ENCODE measurements at places on chromosomes 13 and 19.
A peak's percentile ranks its signal among the peaks of the same experiment; 100 is the strongest.

DNA sequence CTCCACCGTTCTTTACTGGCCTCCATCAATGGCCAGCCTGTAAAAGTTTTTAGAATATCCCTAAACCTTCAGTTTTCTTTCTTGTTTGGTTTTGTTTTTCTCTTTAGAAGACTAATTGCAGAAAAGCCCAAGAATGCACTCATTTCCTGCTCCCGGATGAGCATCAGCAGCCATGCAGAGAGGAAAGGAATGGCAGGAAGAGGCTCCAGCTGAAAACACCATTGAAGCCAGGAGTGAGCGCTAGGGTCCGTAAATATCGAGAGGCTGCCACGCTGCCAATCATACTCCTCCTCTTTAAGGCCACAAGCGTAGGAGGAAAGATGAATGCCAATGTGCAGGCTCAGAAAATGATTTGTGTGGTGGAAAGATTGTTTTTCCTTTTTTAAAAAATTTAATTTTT lies 57.4 kb upstream of the UBE2L5 start:
- no peak for DNase-seq

DNA sequence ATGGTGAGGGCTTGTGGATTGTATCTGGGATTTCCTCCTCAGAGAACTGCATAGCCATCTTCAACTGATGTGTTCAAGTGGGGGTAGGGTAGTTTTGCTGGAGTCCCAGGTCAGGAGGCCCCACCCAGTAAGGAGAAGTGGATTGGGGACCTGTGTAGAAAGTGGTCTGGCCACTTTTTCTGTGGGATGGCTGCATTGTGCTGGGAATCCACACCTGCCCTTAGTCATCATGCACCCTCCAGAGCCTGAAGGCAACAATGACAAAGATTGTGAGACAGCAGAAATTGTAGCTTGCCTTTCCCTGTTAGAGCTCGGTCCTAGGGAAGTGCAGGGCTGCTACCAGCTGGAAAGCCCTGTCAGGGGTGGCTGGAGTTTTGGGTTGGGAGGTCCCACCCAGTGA lies 255.4 kb downstream of the NDFIP2 start:
- DNase-seq = no peak

DNA sequence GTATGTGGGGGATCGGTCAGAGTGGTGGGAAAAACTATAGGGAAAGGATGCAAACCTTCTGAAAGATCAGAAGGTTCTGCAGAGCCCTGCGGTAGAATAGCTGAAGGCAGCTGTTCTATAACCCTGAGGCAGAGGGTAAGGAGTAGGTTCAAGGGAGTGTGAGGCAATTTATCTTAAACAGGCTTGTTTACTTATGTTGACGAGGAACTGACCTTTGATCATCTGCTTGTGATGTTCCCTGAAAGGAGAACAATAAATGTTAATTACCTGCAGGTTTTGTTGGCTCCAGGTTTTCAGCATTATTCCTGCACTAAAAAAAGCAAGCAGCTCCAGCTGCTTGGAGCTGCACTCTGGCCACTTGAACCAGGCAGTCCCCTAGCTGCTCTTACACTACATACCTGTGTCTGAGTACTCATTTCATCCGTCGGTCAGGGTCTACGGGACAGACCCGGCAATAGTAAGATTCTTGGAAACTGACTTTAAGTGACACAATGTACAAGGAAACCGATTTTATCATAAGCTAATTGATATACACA lies 202.1 kb downstream of the TBC1D4 start:
- no peak for DNase-seq

DNA sequence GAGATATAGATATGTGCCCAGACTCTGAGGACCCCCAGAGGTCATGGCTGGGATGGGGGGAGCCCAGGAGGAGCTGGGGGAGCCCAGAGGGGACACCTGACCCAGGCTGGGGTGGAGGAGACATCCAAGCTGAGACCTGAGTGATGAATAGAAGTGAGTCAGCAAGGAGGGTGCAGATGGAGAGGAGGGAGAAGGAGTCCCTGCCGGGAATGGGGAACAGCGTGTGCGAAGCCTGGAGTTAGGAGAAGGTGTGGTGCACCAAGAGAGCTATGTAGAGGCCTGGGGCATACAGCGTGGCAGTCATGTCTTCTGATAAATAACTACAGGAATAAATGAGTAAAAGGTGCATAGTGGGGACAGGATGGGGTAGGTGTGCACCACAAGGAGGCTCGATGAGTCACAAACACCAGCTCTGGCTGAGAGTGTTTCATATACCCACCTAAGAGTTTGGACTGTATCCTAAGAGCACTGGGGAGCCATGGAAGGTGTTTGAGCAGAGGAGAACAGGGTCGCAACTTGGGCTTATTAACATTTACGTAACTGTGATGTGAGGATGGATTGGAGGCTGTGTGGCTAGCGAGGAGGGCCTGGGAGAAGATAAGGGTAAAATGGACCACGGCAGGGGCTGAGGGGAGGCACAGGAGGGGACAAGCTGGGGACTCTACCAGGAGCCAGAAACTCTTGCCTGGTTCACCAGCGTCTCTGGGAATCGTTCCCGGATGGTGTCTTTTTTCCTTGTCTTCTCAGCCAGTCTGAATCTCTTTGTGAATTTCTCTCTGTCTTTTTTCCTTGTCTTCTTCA lies 1.4 kb downstream of the CEACAM18 start:
- DNase-seq = no peak

DNA sequence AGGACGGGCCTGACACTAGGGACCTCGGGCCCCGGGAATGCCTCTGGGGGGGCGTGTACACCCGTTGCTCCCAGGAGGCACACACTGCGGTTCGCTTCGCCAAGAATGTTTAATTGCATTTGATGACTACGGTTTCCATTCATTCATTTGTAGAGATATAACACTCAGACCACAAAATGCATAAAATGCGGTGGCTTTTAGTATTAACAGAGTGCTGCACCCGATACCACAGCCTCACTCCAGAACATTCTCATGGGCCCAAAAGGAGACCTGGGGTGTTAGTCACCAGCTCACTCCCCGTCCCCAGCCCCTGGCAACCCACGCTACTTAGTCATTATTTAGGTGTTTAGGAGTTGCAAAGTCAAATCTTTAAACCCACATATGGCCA lies 21.8 kb downstream of the HCN2 start:
- peak; percentile 56 for DNase-seq

DNA sequence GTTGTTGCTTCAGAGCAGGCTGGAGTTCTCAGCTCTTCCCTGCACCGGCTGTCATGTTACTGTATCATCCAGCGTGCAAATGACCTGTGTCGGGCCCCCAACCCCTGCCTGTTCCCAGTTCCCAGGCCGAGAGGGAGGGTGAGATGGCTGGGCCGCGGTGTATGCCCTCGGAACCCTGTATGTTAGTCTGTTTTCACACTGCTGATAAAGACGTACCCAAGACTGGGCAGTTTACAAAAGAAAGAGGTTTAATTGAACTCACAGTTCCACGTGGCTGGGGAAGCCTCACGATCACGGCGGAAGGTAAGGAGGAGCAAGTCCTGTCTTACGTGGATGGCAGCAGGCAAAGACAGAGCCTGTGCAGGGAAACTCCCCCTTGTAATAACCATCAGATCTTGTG lies 10.9 kb downstream of the TMEM255B start:
- DNase-seq = no peak

DNA sequence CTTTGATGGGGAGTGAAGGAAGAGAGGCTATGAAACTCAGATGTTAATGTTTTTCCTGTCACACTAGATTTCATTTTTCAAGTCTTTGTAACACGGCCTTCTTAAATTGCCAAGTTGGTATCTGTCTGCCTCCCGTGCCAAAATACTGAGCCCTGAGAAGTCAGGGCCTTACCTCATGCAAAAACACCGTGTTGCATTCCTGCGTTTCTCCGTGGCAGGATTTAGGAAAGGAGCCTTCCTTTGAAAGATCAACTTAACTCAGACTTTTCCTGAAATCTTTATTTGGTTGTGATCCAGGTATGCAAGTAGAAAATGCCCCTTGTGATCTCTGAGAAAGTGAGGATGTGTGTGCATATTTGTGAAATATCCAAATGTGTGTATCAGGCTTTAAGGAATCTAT lies 1291.0 kb upstream of the SLC10A2 start:
- DNase-seq = no peak

GRCh38 chr13:35874704-35875103 lies 256.5 kb downstream of the DCLK1 start:
- no peak for DNase-seq

GRCh38 chr19:55442372-55442961 lies 633 bp downstream of the SHISA7 start:
- DNase-seq = peak; percentile 15

GRCh38 chr19:50401605-50402450 lies 16.9 kb upstream of the SPIB start:
- DNase-seq = no peak

GRCh38 chr19:10839114-10840050 lies 3.4 kb upstream of the TMED1 start:
- no peak for DNase-seq

GRCh38 chr13:66887088-66887487 lies 343.0 kb downstream of the PCDH9 start:
- DNase-seq = no peak

- DNase-seq = no peak
These were observed 197.1 kb downstream of the OXGR1 start for GRCh38 chr13:96797136-96797535.

DNA sequence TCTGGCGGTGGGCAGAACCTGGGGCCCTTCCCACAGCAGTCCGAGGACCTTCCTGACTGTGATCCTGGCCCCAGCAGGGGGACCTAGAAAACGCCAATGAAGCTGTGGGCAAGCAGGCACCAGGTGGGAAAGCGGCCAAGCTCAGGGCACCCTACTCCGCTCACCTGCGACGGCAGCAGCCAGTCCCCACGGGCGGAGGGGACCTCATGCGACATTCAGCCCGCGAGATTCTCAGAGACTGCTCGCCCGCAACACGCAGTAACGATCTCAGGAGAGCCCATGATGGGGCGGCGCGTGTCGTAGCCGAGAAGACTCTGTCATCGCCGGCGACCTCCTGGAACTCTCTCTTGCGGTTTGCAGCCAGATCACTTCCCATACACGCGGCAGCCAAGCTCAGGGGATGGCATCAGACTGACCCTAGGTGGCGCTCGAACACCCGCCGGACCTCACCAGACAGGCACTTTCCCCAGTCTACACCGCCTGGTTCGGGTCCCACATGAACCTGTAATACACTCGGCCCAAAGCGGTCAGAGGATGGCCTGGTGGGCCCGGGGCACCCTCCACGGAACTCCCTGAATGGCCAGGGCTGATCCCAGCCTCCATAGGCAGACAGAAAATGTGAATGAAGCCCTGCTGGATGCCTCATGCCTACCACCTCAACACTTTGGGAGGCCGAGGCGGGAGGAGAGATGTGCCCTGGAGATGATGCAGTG lies 26.5 kb downstream of the MAN2B1 start:
- DNase-seq = no peak

DNA sequence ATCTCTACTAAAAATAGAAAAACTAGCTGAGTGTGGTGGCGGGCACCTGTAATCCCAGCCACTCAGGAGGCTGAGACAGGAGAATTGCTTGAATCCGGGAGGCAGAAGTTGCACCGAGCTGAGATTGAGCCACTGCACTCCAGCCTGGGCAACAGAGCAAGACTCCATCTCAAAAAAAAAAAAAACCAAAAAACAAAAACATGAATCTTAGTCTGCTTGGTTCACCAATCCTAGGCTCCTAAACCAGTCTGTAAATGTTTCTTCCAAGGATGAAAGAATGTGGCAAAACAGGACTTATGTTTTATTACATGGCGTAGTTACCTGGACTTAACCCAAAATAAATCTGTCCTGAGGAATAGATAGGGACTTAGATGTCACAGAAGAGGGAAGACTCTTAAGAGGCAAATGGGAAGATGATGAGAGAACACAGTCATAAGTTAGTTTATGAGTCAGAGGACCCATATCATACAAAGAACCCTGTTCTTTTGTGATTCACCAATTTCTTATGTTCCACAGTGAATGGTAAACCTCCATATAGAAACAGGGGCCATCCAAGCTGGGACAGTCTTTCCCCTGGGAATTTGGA lies 6.9 kb upstream of the FBXL3 start:
- no peak for DNase-seq

All from NCI-H1436 (cell line).